ENCODE measurements at places on chromosomes 7 and 10.
A peak's percentile ranks its signal among the peaks of the same experiment; 100 is the strongest.

DNA sequence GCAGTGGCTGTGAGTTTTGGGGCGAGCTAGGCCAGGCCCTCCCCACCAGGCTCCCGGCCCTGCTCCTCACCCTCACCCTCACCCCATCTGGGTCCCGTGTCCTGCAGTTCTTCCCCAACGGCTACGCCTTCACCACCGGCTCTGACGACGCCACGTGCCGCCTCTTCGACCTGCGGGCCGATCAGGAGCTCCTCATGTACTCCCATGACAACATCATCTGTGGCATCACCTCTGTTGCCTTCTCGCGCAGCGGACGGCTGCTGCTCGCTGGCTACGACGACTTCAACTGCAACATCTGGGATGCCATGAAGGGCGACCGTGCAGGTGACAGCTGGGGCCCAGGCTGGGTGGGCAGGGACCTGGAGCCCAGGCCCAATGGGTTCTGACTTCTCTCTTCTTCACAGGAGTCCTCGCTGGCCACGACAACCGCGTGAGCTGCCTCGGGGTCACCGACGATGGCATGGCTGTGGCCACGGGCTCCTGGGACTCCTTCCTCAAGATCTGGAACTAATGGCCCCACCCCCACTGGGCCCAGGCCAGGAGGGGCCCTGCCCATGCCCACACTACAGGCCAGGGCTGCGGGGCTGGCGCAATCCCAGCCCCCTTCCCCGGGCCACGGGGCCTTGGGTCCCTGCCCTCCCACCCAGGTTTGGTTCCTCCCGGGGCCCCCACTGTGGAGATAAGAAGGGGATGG, 4.9 kb downstream of the GNB2 start:
- H3K36me3 ChIP-seq: peaks cover 77% of the 10 kb centered on the region
- peak overlapping the region; percentile 86 for H3K27ac ChIP-seq
- H3K27me3 ChIP-seq: no peaks in the 10 kb centered on the region
- peak overlapping the region; percentile 18 for H3K4me3 ChIP-seq
- DNase-seq: no peak

DNA sequence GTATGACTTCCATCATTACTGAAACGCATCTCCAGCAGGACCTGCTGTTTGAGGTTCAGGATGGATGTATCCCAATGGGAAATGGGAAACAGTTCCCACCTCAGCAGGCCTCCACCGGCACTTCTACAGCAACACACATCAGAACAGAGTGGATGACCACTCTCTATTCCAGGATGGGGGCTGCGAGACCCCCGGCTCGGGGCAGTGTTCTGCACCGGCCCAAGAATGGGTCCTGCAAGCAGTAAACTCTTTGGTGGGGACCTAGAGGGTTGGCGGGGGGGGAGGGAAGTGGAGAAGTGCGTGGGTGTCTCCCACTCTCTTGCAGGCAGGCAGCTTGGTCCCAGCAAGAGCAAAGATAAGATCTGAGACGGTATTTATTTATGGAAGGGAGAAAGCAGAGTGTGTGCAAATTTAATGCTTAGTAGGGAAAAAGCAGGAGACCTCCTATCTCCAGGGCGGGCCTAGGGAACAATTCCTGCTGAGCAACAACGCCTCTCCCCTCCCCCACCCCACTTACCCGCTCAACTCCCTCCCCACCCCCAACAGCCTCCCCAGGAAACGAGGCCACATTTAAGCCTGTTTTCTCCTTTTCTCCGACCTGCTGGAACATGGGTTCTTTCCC, 4.0 kb downstream of the SFMBT2 start:
- H3K27me3 ChIP-seq: no peaks in the 10 kb centered on the region
- DNase-seq: no peak
- peaks cover 26% of the 10 kb centered on the region for H3K36me3 ChIP-seq
- H3K27ac ChIP-seq: peak overlapping the region; percentile 80
- peaks cover 62% of the 10 kb centered on the region for H3K4me1 ChIP-seq

GRCh38 chr10:124592101-124592500, 130.5 kb downstream of the LHPP start:
- H3K27me3 ChIP-seq: no peaks in the 10 kb centered on the region
- no peak for DNase-seq
- peak overlapping the region; percentile 31 for H3K27ac ChIP-seq

- no peak for DNase-seq
- H3K36me3 ChIP-seq: peaks cover 16% of the 10 kb centered on the region
- H3K27ac ChIP-seq: peak overlapping the region; percentile 87
- H3K27me3 ChIP-seq: no peaks in the 10 kb centered on the region
Observed at GRCh38 chr7:128406314-128407232, 3.2 kb downstream of the IMPDH1 start.

- no peak overlapping the region for H3K27ac ChIP-seq
- DNase-seq: no peak
- H3K4me3 ChIP-seq: no peak overlapping the region
- no peaks in the 10 kb centered on the region for H3K27me3 ChIP-seq
Observed at GRCh38 chr7:82382276-82382675, 61.3 kb downstream of the CACNA2D1 start.

- peaks cover 2% of the 10 kb centered on the region for H3K4me1 ChIP-seq
- no peaks in the 10 kb centered on the region for H3K36me3 ChIP-seq
- DNase-seq: no peak
- H3K27ac ChIP-seq: no peak overlapping the region
Observed at GRCh38 chr10:1293636-1294435, 237.7 kb downstream of the WDR37 start.

DNA sequence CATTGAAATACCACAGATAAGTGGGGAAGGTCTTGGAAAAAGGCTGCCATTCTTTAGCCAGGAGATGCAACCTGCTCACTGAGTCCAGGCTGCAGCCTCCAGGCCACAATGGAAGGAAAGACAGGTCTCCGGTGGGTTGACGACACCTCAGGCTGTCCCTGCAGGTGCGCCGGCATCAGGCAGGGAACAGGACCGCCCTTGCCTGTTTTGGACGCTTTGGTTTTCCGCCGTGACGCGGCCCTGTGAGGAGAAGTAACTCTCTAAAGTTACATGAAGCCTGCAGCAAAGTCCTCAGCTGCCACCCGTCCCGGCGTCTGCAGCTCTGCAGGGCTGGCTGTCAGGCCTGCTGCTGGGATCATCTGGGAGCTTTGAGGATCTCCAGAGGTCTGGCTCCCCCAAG, 147.0 kb downstream of the WDR37 start:
- no peak overlapping the region for H3K27ac ChIP-seq
- no peak overlapping the region for H3K4me3 ChIP-seq
- H3K27me3 ChIP-seq: no peaks in the 10 kb centered on the region
- DNase-seq: no peak
- no peaks in the 10 kb centered on the region for H3K4me1 ChIP-seq
- no peaks in the 10 kb centered on the region for H3K36me3 ChIP-seq

DNA sequence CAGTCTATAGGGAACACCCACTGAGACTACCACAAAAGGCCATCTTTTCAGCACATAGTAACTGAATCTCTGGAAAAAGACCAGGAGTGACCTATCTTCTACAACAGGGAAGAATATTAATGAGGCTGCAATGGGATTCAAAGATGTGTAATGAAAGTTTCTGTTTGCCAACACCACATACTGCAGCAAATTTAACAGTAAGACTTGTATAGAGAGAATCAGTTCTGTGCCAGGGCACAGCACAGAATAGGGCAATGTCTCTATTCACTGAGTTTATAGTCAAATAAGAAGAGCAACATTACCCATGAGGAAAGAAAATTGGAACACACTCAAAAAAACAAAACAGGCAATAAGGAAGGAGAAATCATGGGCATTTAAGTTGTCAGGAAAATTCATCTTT, 91.4 kb upstream of the PTN start:
- no peaks in the 10 kb centered on the region for H3K27me3 ChIP-seq
- no peaks in the 10 kb centered on the region for H3K36me3 ChIP-seq
- DNase-seq: no peak
- no peaks in the 10 kb centered on the region for H3K4me1 ChIP-seq
- no peak overlapping the region for H3K27ac ChIP-seq
- H3K4me3 ChIP-seq: no peak overlapping the region

- peaks cover 7% of the 10 kb centered on the region for H3K4me1 ChIP-seq
- no peaks in the 10 kb centered on the region for H3K27me3 ChIP-seq
- no peaks in the 10 kb centered on the region for H3K36me3 ChIP-seq
- DNase-seq: peak; percentile 13
- peak overlapping the region; percentile 36 for H3K27ac ChIP-seq
Observed at GRCh38 chr7:22885797-22886261, 63.2 kb upstream of the TOMM7 start.

DNA sequence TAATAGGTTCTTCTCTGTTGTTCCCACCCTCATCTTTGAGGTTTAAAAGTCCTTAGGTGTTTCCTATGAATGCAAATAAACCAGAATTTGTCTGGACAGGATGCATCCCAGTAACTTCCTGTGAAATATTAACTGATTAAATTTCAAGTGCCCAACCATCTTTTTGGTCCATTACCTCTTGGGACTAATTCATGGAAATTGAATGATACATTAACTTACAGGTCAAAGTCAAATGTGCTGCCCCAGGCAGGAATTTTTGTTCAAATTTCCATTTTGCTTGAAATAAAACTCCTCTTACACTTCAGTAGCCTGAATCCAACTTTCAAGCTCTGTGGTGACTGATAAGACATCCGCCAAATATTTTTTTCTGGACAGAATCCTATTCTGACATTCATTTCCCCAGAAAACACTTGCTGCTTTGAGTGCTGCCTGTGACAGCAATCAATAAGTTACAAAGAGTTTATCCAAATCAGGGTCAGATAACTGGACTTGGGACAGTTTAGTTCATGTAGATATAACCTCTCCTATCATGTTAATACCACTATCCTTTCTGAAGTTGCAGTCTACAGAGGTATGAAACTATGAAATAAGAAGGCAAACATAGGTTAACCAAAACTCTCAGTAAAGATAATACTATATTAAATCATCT, 383.5 kb downstream of the POM121L12 start:
- no peaks in the 10 kb centered on the region for H3K27me3 ChIP-seq
- H3K4me1 ChIP-seq: no peaks in the 10 kb centered on the region
- H3K27ac ChIP-seq: no peak overlapping the region
- no peaks in the 10 kb centered on the region for H3K36me3 ChIP-seq

DNA sequence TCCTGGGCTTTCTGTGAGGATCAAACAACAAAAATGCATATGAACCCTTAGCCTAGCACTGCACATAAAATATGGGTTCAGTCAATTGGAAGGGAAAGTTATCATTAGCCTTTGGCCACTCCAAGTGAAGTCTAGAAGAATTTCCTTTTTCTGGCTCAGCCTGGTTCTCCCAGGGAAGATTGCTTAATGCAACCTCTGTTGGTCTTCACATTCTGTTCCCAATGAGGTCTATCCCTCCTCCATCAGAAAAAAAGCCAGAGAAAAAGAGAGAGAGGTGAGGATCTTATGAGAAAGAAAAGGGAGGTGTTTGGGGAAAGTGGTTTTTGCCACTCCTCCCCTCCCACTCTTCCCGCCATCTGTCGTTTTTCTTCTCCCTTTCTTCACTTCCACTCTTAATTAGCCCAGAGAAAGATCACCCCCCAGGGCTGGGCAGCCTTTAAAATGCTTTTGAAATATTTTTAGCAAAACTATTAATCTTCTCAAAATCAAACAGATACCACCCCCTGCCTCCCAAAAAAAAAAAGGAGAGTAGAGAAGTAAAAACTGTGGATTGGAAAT, 31.1 kb downstream of the CPVL start:
- H3K36me3 ChIP-seq: no peaks in the 10 kb centered on the region
- H3K4me3 ChIP-seq: no peak overlapping the region
- peaks cover 6% of the 10 kb centered on the region for H3K4me1 ChIP-seq
- H3K27ac ChIP-seq: no peak overlapping the region

- no peaks in the 10 kb centered on the region for H3K4me1 ChIP-seq
- no peak overlapping the region for H3K27ac ChIP-seq
- no peak overlapping the region for H3K4me3 ChIP-seq
- H3K27me3 ChIP-seq: peaks cover 17% of the 10 kb centered on the region
- no peak for DNase-seq
- no peaks in the 10 kb centered on the region for H3K36me3 ChIP-seq
Observed at GRCh38 chr7:154720016-154720415, 282.9 kb downstream of the PAXIP1 start.

DNA sequence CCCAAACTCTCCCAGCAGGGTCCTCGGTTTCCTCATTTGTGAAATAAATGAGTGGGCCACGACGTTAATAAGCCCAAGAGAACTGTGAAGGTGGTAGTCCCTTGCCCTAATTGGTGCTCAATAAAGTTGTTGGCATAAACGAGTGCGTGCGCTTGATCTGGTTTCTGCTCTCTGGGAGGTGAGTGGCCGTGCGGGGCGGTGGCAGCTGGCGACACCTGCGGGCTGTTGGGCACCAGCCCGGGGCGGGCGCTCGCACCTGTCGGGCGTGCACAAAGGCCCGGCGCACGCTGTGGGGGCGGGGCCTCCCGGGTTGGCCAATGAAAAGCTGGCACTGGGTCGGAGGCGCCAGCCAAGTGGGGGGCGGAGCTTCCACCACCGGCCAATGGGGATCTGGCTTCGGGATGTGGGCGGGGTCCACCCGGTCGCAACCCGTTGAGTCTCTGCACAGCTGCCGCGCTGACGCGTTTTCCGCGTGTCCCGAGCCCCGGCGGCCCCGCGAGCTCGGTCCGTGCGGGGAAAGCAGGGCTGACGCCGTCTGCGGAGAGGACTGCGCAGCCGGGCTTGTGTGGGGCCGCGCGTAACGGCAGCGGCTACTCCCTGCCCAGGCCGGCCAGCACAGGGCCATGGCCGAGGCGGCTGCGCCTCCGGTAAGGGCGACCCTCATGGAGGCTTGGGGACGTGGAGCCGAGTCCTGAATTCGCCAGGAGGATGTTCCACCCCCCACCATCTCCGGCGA, 23.0 kb downstream of the ZNF783 start:
- H3K4me3 ChIP-seq: peak overlapping the region; percentile 74
- peaks cover 28% of the 10 kb centered on the region for H3K36me3 ChIP-seq
- peak overlapping the region; percentile 82 for H3K27ac ChIP-seq

DNA sequence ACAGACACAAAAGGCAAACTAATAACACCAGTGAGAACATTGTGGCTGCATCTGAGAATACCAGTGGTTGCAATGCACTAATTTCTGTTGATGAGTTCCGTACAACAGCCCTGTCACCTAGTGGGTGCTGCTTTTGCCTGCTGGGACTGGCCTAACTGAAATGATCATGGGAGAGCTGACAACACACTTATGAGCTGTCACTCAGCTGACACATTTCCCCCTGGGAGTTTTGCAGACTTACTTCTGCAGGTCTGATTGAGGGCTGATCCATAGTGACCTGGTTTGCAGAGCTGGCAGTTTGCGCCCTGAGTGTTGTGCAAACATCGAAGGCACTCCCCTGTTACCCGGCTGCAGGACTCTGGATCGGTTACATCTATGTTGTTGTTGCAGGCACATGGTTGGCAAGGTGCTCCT, 60.6 kb upstream of the LAMB1 start:
- no peaks in the 10 kb centered on the region for H3K4me1 ChIP-seq
- H3K27me3 ChIP-seq: peaks cover 22% of the 10 kb centered on the region
- DNase-seq: no peak
- no peak overlapping the region for H3K27ac ChIP-seq
- H3K4me3 ChIP-seq: no peak overlapping the region

GRCh38 chr10:128929767-128930166, 537.3 kb upstream of the MGMT start:
- H3K4me1 ChIP-seq: no peaks in the 10 kb centered on the region
- peaks cover 5% of the 10 kb centered on the region for H3K27me3 ChIP-seq
- no peak for DNase-seq
- no peak overlapping the region for H3K27ac ChIP-seq

All from effector memory CD8-positive, alpha-beta T cell (primary cell).